ENCODE measurements at places on chromosomes 2 and 18.

- DNase-seq: no peak
Observed at GRCh38 chr2:117989854-117990438, 23.9 kb downstream of the CCDC93 start.

DNA sequence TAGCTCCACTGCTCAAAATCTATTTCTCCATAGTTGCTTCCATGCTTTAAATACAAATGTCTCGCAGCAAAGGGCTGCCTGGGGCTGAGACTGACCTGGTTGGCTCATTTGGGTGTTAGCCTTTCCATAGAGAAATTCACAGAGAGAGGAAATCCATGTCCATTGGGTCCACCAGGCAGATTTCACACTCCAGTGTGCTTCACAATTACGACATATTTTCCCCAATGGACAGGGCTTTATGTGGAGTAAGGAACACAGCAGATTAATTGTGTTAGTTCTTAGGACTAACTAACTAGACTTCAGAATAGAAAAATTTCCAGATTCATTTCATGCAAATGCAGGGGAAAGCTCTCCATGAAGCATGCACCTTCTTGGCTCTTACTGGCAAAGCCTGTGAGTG lies 180.7 kb downstream of the FBXO15 start:
- no peak for DNase-seq

- DNase-seq: no peak
Observed at GRCh38 chr2:195352581-195352980, 304.4 kb upstream of the SLC39A10 start.

DNA sequence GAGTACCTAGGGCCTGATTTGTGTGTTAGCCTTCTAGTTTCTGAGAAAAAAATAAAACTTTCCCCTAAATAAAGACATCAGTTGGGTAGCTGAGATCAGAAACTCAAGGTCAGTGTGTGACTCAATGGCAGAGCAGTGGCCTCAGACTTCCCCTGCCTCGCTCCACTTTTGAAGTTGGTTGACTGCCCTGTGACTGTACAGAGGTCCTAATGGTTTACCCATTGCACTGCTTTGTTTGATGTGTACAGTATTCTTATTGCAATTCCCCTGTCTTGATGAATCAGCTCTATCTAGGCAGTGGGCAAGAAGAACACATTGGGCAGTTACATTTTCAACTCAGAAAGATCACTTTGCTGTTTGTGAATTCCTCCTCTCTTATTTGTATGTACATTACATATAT lies 315.7 kb downstream of the KCNS3 start:
- no peak for DNase-seq

DNA sequence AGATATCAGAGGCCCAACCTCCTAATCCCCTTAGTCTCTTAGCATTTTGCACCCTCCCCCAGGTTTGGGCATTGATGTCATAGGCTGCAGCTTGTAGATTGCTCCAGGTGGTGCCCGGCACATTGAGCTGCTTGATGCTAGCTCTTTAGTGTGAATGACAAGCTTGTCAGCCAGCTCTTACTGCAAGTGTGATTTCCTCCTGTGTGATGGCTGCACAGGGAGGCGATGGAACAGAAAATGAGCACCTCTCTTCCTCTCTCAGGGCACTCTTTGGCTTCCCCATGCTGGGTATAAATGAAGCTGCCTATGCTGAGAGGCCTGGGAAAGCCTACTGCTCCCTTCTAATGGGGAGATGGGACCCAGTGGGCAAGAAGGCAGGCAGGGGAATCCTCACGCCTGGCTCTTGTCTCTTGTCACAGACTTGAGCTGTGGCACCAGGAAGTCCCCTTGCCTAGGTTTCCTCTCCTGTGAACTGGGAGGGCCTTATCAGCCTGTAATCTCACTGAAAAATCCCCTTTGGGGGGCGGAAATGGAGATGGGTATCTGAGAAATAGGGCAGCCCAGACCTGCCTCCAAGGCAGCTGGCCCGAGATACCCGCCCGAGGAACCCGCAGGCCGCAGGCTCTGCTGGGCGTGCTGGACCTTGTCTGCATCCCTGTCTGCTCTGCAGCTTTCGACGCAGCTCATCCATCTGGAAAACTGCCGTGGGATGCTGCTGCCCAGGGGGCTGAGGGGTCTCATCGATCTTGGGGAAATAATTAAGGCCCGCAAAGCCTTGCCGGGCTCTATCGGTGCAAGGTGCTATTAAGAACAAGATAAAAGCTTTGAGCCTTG lies 163.5 kb upstream of the CXCR4 start:
- peak; percentile 13 for DNase-seq
